ENCODE measurements at places on chromosomes 4 and X.

- no peak for DNase-seq
These were observed 110.8 kb upstream of the DGKK start for GRCh38 chrX:50581405-50581804.

- no peak for DNase-seq
These were observed 237.8 kb downstream of the LDB2 start for GRCh38 chr4:16660656-16661055.

DNA sequence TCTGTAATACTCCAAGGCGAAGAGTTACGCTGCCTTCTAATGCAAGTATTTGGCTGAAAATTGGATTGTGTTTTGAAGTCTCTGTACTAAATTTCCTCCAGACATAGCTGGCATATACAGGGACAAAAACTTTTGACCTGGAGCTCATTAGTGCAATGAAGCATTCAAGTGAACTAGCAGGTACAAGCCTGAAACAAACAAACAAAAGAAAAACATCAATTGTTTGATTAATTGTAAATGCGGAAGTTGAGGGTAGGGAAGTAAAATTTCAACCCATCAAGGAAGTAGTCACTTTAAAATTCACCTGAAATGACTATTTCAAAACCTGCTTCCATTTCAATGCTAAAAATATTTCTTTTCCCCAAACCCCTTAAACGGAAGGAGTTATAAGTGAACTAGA, 516.3 kb upstream of the ATOH1 start:
- no peak for DNase-seq

GRCh38 chr4:163672751-163673150, 178.3 kb downstream of the TMA16 start:
- no peak for DNase-seq

- DNase-seq = no peak
These were observed 227.3 kb downstream of the QDPR start for GRCh38 chr4:17284323-17285175.

- DNase-seq = no peak
These were observed 39.2 kb upstream of the MSX1 start for GRCh38 chr4:4820261-4820660.

GRCh38 chrX:39159921-39160507, 358.8 kb downstream of the MID1IP1 start:
- DNase-seq = no peak

- DNase-seq = no peak
These were observed 54.5 kb upstream of the GPR34 start for GRCh38 chrX:41634284-41634683.

DNA sequence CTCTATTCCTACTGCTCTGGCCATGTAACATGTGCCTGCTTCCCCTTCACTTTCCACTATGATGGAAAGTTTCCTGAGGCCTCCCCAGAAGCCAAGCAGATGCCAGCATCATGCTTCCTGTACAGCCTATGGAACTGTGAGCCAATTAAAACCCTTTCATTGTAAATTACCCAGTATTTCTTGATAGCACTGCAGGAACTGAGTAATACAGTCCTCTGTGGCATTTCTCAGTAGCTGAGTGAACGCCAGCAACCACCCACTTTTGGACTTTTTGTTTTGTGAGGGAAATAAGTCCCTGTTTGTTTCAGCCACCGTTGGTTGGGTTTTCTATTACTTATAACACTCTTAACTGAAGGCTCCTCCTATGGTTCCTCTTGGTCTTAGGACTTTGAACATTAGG, 104.1 kb downstream of the C4orf51 start:
- DNase-seq = no peak

DNA sequence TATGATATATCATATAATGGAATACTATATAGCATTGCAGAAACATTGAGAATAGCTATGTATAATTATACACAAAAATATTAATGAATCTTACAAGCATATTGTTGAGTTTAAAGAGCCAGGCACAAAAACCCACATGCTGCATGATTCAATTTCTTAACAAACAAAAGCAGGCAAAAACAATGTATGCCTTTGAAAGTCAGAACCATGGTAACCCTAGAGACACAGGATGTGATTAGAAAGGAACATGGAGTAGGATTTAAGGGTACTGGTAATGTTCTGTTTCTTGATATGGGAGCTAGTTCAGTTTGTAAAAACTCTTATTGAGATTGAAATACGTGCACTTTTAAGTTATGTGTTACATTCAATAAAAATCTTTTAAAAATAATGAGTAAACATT, 21.5 kb downstream of the CXCL8 start:
- DNase-seq = no peak

DNA sequence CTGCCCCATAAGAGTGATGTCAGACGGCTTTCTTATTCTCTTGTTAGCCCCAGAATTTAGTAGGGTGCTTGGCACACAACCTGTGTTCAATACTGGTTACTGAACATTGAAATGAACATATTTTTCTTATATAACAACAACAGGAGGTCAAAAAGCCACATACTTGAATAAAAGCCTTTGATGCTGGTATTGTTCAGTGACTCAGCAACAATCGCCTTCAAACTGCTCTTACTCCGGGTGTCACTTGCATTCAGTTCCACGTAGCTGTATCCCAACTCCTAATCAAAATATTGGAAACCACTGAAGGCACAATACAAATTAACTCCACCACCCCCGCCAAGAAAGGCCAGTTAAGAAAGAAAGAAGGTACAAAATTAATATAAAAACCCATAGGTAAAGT, 61.5 kb downstream of the RFC1 start:
- DNase-seq = no peak

DNA sequence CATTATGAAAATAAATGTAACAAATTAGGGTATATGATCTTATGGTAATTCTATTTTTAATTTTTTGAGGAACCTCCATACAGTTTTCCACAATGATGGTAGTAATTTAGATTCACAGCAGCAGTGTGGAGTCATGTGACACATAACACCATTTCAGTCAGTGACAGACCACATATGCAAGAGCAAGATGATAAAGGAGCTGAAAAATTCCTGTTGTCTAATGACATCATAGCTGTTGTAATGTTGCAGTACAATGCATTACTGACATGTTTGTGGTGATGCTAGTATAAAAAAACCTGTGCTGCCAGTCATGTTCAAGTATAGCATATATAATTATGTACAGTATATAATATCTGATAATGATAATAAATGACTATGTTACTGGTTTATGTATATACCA, 28.5 kb downstream of the EMCN start:
- no peak for DNase-seq

GRCh38 chrX:39941332-39941920, 156.3 kb downstream of the BCOR start:
- no peak for DNase-seq

GRCh38 chr4:176350671-176351070, 30.9 kb downstream of the SPCS3 start:
- no peak for DNase-seq

- DNase-seq = peak; percentile 15
These were observed 34.4 kb downstream of the SLAIN2 start for GRCh38 chr4:48375651-48376304.

DNA sequence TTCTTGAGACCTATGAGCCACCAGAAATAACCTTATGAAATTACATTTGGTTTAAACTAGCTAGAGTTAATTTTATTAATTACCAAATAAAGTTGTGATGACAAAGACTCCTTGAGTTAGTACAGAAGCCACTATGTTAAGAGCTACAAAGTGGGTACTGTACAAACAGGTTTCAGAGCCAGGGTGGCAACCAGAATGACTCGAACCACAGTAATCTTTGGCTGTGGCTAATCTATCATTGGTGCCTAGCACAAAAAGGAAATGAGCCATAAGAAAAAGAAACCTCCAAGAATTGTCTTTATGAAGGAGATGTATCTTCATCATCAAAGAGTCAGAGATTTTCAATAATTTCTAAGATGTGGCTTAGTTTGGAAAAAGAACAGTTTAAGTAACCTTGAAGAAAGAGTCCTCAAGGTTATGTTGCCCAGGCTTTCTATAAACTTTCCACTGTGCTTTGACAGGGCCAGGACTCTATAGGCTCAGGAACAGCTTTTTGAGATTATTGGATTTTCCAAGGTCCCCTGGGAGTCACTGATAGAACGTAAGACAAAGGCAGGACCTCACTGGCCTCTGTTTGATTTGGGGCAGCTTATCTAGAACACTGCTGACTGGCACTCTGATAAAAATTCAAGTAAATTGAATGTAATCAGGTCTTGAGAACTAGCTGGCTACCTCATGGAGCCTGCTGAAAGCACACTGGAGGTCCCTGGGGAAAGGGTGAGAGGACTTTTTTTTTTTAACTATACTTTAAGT, 777.7 kb downstream of the STIM2 start:
- no peak for DNase-seq

- DNase-seq = no peak
These were observed 35.6 kb downstream of the COMMD8 start for GRCh38 chr4:47427935-47428334.

DNA sequence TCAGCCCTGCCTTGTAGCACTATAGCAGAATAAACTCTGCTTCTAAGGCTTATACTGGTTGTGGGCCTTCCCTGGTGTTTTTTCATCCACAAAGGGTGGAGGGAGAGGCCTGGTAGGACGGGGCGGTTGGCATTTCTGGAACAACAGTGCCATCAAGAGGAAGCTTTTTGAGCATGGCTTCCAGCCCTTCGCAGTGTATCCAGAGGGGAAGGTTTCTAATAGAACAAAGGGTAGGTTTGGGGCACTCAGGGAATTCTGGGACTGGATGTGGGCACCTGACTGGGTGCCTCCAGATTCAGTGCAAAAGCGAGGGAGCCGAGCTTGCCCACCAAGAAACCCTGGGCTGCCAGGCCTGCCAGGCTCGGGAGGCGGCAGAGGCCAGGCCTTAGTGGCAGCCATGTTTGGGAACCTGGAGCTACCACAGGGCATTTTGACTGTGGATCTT, 229.6 kb upstream of the AGTR2 start:
- DNase-seq = peak; percentile 50
